Activated CD4-positive, CD25-positive, alpha-beta regulatory T cell treated with anti-CD3 and anti-CD28 coated beads, Interleukin-2, amount 50 U/mL, for 72 hours (primary cell): ENCODE measurements at places on chromosomes 7 and 10.

DNA sequence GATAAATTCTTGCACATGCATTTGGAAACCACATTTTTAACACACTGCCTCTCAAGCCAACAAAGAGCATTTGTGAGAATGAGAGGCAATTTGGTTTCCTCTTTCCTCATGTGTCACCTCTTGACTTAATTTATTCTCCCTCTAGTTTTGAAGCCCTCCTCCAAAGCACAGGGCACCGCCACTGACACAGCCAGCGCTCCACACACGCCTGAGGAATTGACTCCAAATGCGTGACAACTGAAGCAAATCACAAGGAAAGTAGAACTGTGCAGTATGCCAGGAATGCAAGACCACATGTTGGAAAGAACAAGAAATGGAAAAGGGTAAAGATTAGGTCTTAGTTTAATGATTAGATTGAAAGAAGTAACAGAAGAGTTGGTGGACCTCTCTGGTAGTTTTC, 173.3 kb downstream of the LSM5 start:
- DNase-seq, result no peak

- no peak for DNase-seq
These were observed 127.6 kb downstream of the CHN2 start for GRCh38 chr7:29322023-29322712.

- no peak for DNase-seq
These were observed 73.7 kb upstream of the PFKP start for GRCh38 chr10:2993636-2994035.

- DNase-seq, result no peak
These were observed 3.0 kb upstream of the HTR7 start for GRCh38 chr10:90860790-90861189.

- DNase-seq, result no peak
These were observed 1156.3 kb downstream of the SORCS3 start for GRCh38 chr10:105797234-105797890.

GRCh38 chr7:31603046-31603445, 84.0 kb upstream of the PPP1R17 start:
- DNase-seq, result no peak

- DNase-seq, result no peak
These were observed 119.7 kb downstream of the JMJD1C start for GRCh38 chr10:63346015-63346441.

GRCh38 chr7:28889290-28889689, 68.8 kb downstream of the TRIL start:
- DNase-seq, result no peak

DNA sequence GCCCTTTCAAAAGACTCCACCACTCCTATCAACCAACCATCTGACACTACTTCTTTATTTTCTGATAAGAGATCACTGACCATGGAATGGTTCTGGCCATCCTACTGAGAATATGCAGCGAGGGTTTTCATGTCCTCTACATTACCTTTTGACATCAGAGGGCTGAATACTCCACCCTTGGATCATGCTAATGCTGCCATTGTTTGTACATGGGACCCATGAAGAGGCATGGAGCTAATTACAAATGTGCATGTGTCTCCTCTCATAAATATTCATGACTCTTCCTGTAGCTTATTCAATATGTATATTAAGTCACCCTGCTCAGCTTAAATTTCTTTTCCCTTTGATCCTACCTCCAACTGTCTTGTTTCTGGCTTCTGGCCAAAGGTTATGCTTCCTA, 1065.8 kb upstream of the GHITM start:
- no peak for DNase-seq

DNA sequence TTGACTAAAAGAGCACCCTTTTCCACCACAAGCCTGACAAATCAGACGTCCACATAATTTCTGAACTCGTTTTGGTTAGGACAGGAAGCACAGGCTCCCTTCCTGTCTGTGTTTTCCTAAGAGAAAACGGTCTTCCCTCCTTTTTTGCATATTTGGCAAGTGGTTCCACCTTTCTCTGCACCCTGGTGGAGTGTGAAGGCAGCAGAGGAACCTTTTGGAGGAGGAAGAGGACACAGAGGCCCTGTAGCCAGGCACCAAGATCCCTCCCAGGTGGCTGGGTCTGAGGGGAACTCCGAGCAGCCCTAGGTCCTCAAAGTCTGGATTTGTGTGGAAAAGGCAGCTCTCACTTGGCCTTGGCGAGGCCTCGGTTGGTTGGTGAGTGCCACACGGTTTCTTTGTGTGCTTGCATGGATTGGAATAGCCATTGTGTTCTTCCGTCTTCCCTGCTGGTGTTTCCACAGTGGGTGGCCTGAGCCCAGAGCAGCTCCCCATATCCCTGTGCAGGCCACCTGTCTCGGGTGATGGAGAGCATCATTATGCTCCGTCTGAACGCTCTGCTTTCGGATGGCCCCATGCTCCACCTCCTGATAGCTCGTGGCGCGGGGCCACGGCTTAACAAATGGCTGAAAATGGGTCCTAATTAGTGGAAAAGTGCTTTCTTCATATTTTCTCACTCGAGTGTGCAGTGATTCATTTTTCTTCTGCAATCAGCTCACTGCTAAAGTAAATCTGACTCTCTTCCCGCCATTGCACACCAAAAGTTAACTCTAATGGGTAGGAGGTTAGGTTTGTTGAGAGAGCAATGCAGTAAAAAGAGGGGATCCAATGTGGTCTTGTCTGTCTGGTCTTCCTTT, 4.2 kb downstream of the IKZF1 start:
- DNase-seq, result peak; percentile 65

GRCh38 chr10:108521827-108522492, 1357.5 kb upstream of the SORCS1 start:
- DNase-seq, result no peak

GRCh38 chr10:128124813-128125403, 1.3 kb downstream of the MKI67 start:
- no peak for DNase-seq

DNA sequence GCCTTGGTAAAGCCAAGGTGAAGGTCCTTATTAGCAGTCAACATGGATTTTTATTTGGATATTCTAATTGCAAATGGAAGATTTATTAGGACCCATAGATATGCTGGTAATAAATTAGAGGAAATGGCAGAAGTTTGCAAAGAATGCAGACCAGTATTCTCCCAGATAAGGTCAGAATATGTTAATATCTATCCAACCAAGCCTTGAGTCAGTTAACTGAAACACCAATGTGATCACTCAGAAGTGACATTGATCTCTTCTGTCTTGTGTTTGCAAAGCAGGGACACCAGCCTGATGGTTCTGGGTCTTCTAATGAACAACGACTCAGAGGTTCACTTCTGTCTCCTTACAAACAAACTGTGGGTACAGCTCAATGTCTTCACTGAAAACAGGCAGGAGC, 21.5 kb downstream of the UROS start:
- no peak for DNase-seq

DNA sequence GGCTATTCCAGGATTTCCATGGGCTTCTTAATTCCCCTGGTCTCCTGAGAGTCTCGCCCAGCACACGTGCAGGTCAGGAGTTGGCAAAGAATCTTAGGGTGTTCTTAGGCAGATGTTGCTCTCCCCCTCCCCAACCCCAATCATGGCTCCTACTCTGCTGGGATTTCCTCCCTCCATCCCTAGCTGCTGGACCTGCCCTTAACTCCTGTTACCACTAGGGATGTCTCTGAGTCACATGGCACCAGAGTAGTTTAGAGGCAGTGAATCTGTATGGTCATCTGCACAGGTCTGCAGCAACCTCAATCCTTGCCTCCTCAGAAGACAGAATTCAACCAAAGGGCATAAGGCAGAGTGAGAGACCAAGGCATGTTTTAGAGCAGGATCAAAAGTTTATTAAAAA, 51.8 kb upstream of the CHST3 start:
- no peak for DNase-seq

- no peak for DNase-seq
These were observed 390.9 kb upstream of the MKI67 start for GRCh38 chr10:128517167-128517566.

DNA sequence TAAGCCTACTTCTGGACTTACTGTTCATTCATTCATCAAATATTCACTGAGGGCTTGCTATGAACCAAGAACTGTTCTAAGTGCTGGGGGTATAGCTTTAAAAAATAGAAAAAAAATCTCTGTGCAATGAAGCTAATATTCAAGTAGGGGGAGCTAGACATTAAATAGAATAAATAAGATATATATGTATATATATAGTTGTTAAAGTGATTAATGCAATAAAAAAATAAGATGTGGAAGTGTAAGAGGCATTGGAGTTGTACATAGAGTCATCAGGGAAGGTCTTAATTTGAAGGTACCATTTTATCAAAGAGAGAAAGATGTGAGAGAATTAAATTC, 181.2 kb upstream of the AGR3 start:
- DNase-seq, result no peak

- no peak for DNase-seq
These were observed 1.3 kb upstream of the ITPRIP start for GRCh38 chr10:104339469-104340110.

- DNase-seq, result no peak
These were observed 15.2 kb downstream of the SOSTDC1 start for GRCh38 chr7:16450366-16450765.

DNA sequence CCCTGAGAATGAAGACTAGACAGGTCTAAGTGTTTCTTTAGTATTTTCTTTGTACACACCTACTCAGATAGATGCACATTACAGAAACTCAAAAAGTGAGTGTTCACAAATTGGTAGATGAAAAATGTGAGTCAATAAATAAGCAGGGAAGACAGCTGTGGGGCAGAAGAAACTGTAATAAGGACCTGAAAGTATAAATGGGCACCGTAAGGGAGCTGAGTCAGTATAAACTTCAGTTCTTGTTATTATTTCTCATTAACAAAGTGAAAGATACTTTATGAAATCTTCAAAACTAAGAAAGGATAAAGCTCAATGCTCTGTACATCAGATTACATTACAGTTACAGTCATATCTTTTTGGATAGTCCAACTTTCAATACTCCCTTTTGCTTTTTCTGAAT, 2.5 kb downstream of the MTPN start:
- no peak for DNase-seq

DNA sequence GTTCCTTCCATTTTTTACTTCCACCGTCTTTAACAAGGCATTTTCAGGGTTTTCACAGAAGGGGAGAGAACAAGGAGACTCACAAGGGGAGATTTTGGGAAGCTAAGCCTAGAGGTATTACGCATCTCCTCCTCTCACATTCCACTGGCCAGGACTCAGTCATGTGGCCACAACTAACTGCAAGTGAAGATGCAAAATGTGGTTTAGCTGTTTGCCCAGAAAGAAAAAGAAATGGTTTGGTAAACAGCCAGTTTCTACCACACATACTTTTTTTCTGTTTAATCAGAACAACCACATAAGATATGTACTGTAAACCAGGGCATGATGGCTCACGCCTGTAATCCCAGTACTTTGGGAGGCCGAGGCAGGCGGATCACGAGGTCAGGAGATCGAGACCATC, 21.4 kb upstream of the HELLS start:
- no peak for DNase-seq

- no peak for DNase-seq
These were observed 414.0 kb upstream of the MKI67 start for GRCh38 chr10:128540128-128540762.

DNA sequence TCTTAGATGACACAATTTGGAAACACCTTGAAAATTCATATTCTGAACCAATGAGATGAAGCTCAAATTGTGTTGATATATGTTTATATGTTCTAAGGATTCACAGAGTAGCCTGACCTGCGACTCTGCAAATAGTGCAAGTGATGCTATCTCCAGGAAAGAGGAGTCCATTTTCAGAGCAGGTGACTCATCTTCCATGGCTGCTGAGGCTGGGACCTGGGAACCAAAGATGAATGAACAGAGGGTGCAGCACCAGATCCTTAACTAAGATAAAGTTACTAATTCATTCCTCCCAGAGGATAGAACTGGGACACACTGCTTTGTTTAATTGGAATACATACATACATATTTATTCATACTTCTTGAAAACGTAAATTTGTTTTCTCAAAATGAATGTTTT, 240.6 kb upstream of the SEMA3C start:
- DNase-seq, result no peak

DNA sequence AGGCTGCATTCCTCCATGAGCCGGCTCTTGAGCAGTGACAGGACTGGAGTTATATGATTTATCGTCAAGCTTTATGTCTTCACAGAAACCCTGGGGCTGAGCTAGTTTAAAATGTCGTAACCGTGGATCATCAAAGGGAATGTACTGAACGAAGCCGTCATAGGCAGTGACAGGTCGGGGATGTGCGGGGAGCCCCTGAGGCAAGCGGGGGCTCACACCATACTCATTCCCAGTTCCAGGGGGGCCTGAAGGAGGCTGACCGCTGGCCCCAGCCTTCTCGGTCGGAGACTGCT, 30.7 kb downstream of the JCAD start:
- no peak for DNase-seq

DNA sequence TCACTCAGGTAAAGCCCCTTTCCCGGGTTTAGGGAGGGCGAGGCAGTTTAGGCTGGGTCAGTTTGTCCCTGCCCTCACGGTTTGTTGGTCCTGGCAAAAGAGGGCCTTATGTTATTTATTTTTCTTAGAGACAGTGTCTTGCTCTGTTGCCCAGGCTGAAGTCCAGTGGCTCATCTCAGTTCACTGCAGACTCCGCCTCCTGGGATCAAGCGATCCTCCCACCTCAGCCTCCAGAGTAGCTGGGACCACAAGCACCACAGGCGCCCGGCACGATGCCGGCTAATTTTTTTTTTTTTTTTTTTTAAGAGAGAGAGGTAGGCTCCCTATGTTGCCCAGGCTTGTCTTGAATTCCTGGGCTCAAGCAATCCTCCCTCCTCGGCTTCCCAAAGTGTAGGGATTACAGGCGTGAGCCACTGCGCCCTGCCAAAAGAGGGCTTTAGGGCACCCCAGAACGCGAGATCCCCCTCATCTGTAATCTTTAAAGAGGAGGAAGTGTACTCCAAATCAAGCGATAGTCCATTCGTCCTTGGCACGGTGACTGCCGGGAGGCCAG, 626 bp upstream of the BMS1 start:
- DNase-seq, result no peak

- no peak for DNase-seq
These were observed 328.7 kb downstream of the CXCL12 start for GRCh38 chr10:44056206-44056605.

DNA sequence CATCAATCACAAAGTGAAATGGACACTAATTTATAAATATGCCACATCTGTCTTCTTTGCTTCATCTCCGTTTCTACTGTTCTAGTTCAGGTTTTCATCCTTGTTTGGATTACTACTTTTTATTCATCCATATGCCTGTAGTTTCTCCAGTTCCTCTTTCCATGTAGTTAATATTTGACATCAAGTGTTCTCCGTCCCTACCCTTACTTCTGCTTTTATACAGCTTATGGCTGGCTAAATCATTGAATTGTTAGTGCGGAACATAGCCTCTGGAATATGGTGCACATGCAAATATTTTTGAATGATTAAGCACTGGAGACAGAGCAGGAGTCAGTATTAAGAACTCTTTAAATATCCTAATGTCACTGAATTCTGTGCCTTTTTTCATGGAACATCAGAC, 230.0 kb upstream of the PPP1R3A start:
- DNase-seq, result no peak

- no peak for DNase-seq
These were observed 138.4 kb downstream of the BICC1 start for GRCh38 chr10:58651040-58651439.
